ENCODE measurements at places on chromosomes 11 and 22.

DNA sequence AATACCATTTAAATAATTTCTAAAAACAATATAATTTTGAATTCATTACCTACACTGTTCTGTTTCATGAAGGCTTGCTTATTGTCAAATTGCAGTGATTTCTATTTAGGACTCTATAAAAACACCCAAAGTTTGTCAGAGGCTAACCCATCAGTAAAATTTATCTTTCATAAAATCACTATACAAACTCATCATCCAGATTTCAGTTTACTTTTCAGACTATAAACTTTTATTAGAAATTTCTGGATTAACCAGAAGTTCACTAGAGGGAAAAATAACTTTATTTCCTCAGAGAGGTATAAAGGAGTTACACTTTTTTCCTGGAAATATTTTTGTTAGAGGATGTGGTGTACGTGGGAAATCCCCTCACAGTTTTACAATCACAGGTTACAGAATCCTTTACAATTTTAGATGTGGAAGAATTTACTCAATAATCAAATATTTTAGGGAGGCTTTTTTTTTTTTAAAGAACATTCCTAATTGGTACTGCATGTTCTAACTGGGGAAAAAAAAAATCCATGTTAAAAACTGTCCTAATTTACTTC lies 176.7 kb downstream of the SWAP70 start:
- DNase-seq, result no peak

- no peak for DNase-seq
Measured at GRCh38 chr11:73170140-73170539, 28.0 kb upstream of the FCHSD2 start.

DNA sequence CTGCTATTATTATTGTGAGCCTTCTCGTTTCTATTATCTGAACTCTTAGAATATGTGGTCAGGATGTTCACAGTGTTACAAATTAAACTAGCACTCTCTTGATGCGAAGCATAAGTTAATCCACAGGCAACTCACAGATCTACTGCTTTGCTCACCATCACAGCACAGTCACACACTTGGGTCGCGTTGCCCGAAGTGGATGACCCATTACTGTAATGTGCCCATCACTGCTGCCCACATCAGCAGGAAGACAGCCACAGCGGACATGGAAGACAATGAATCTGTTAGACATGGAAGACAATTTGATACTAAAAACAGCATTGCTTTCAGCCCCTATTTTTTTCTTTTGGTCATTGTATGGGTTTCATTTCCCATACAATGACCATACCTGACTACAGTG lies 216.4 kb upstream of the B3GAT1 start:
- no peak for DNase-seq

DNA sequence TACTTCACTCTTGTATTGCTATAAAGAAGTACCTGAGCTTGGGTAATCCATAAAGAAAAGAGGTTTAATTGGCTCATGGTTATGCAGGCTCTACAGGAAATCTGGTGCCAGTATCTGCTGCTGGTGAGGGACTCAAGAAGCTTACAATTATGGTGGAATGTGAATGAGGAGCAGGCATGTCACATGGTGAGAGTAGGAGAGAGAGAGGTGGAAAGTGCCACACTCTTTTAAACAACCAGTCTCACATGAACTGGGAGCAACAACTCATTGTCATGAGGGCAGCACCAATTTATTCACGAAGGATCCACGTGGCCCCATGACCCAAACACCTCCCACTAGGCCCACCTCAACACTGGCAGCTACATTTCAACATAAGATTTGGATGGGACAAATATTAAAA lies 24.6 kb upstream of the IGLL5 start:
- no peak for DNase-seq

DNA sequence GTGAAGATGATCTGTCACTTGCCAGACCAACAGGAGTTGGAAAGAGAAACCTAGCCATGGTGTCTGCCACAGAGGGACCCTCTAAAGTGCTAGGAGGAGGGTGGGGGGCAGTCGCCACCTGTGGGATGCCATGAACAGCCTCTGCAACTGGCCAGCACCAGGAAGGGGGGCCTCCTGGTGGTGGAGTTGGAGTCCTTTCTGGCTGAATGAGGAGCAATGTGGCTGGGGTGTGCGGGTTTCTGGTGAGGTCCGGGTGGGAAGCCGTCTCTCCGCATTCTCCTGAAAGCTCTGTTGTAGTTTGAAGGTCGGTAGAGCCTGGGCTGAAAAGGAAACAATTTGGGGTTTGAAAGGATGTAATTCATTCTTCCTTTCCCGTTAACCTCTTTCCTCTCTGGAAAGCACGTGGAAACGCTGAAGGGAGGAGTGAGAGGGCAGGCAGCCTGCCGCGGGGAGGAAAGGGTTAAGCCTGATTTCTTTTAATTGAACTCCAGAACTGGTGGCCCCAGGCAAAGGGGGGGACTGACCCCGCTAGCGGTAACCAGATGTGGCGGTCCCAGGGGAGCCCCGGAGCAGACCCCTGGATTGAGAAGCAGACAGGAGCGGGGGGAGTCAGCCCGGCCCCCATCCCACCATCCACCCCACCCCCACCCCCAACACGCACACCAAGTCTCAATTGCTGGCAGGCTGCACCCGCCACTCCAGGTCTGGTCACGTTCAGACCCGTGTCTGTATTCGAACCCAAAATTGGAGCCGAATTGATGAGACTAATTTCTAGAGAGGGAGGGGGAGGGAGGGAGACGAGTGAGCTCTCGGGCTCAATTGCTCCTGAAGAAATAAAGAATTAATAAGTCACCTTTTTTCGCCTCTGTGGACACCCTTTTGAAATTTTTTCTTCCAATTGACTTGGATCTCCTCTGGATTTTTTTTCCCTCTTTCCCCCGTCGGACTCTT lies 1.8 kb upstream of the FLI1 start:
- DNase-seq, result peak; percentile 86

DNA sequence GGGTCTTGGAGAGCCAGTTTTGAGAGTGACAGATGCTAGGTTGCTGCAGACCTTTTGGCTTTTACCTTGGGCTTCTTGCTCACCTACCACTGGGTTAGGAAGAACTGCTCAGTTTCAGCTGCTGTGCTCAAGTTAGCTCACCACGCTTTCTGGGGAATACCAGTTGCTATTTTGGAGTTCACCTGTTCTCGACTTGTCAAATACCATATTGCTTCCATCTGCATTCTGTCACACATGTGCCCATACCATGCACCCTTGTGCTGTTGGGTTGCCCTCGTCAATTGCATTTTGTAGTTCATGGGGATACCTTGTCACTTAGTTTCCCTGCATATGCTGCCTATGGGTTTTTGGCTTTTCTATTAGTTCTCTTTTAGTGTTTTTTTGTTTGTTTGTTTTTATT lies 23.0 kb upstream of the BARX2 start:
- DNase-seq, result no peak

DNA sequence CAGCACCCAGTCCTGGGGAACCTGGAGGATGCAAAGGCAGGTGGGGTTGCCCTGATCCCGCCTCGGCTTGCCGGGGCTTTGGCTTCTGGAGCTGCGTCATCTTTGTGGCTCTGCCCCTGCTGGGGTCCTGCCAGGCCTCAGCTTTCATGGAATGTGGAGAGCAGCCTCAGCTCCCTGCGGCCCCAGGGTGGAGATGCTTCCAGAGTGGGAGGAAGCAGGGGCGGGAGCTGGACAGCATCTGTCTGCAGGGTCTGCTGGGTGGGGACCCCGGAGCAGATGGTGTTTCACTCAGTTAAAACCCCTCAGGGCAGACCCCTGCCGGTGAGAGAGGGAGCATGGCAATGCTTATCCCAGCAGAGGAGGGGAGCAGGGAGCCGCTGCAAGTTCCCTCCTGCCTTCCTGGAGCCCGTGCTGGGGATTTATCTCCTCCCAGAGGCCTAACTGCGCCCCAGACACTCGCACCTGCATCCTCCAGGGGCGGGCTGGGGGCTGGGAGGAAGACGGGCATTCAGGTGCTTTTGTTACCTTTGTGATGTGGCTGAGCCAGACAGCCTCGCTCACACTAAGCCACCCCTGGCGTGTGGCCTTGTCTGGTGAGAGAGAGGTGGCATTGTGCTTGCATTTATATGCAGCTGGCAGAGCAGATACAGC lies 15.7 kb downstream of the GRIK4 start:
- peak; percentile 93 for DNase-seq

DNA sequence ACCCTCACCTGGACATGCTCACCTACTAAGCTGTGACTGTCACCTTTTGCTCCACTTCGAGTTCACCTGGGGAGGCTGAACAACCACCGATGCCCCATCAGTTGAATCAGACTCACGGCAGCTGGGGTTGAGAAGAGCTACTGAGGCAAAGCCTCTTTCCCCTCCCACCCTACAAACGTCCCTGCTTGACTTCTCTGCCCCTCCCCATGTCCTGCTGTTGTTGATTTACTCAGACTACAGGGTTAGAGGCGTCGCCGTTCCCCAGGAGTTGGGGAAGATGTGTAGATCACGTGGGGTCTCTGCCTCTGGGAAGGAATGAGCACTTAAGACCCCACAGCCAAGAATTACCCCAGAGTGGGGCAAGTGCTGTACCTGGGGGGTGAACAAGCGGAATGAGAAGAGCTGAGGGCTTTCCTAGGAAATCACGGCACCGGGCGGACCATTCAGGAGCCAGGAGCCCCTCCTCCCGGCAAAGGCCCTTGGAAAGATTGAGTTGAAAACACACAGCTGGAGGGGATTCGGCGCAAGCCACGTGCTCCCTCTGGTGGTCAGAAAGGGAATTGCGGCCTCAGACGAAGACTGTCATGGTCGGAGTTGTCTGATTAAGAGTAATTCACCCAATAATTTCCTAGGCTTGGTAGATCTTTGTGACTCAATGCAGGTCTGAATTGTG lies 7.0 kb downstream of the FXYD2 start:
- DNase-seq, result peak; percentile 96

- no peak for DNase-seq
Measured at GRCh38 chr11:19433367-19433766, 192.6 kb upstream of the E2F8 start.

- peak; percentile 38 for DNase-seq
Measured at GRCh38 chr22:44802071-44802700, 49.8 kb downstream of the ARHGAP8 start.

GRCh38 chr11:76176463-76176862 lies 29.8 kb downstream of the WNT11 start:
- DNase-seq, result no peak

GRCh38 chr11:120652705-120653335 lies 141.3 kb downstream of the GRIK4 start:
- DNase-seq, result no peak

DNA sequence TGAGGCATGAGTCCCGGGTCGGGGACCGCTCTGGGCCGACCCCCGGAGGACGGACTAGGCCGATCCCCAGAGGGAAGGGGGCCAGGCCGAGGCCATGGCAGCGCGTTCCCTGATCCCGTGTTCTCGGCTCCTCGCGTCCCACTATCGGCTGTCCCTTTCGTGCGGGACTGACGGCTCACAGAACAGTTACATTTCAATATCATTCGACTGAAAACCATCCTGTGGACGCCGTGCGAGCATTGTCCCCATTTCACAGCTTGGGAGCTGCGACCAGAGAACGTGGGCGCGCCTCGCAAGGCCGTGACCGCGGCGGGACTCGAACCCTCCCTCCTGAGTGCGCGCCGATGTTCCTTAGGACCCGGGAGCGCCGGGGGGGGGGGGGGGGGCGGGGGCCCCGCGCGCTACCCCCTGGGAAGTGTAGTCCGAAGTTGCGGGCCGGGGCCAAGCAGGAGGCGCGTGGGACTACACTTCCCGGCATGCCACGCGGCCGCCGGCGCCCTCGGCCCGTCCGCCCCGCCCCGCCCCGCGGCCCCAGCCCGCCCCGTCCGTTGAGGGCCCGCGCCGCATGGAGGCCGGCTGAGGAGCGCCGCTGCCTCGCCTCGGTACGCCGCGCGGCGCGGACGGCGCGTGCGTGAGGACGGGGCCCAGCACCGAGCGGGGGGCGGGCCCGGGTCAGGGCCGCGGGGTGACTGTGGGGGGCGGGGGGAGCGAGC lies at the start of gene TRABD:
TSS of gene TRABD (plus strand) at position 539 of the 713 bp plus-strand sequence. CDS start 7,148 bp downstream, outside the sequence.
- DNase-seq, result peak; percentile 100

DNA sequence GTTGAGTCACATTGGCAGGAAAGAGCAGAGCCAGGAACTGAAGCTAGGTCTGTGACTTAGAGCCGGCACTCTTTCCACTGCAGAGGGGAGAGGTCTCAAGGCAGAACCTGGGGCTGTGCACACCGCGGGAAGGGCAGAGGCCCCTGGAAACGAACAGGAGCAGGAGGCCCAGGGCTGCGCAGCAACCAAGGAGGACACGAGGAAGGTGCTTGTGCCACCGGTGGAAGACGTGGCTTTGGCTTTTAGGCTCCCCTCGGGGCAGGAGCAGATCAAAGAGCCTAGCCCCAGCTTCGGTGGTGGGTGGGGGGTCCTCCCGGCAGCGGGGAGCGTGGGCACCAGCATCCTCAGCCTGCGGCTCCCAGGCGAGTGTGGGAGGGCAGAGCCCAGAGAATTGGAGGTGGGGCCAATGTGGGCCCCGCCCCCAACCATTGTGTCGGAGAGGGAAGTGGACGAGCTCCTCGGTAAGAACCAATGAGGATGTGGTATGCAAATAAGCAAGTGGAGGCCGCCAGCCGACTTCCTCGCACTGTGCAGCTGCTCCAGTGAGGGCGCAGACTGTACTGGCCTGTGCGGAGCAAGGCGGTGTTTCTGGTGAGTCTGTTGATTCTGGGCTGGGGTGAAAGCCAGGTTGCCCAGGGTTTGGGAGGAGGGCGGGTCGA lies at the start of gene CCDC116:
TSS of gene CCDC116 (plus strand) at position 524 of the 659 bp plus-strand sequence. CDS start 422 bp downstream, outside the sequence.
- DNase-seq, result peak; percentile 74

DNA sequence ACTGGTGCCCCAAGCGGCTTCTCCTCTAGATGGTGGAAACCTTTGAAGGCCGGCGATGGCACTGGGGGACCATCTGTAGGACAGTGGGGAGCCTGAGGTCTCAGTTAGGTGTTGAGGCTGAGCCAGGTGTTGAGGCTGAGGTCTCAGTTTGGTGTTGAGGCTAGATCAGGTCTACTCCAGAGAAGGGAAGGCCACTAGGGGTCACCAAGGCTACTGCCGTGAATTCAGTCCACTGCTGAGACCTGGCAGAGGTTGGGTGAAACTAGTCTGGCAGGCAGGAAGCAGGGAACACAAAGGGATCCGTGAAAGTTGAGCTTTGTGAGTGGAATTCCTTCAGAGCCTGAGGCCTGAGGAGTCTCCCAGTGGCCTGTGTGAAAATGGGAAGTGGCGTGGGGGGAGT lies 123.8 kb upstream of the FGF3 start:
- peak; percentile 78 for DNase-seq

- DNase-seq, result peak; percentile 78
Measured at GRCh38 chr22:46578251-46578823, 40.9 kb upstream of the CELSR1 start.

- no peak for DNase-seq
Measured at GRCh38 chr11:26828288-26828687, 106.4 kb upstream of the SLC5A12 start.

GRCh38 chr11:57530596-57531507 lies at the start of gene TIMM10:
Gene TIMM10 (minus strand): TSS chr11:57530754. CDS start chr11:57530189, 565 bp downstream.
- DNase-seq, result peak; percentile 94

- no peak for DNase-seq
Measured at GRCh38 chr11:93655581-93656255, 5.8 kb upstream of the CEP295 start.

- peak; percentile 72 for DNase-seq
Measured at GRCh38 chr11:61914471-61915171, 2.7 kb downstream of the RAB3IL1 start.

Measured in osteoblast (primary cell).